ENCODE measurements at places on chromosomes 12 and 14.

DNA sequence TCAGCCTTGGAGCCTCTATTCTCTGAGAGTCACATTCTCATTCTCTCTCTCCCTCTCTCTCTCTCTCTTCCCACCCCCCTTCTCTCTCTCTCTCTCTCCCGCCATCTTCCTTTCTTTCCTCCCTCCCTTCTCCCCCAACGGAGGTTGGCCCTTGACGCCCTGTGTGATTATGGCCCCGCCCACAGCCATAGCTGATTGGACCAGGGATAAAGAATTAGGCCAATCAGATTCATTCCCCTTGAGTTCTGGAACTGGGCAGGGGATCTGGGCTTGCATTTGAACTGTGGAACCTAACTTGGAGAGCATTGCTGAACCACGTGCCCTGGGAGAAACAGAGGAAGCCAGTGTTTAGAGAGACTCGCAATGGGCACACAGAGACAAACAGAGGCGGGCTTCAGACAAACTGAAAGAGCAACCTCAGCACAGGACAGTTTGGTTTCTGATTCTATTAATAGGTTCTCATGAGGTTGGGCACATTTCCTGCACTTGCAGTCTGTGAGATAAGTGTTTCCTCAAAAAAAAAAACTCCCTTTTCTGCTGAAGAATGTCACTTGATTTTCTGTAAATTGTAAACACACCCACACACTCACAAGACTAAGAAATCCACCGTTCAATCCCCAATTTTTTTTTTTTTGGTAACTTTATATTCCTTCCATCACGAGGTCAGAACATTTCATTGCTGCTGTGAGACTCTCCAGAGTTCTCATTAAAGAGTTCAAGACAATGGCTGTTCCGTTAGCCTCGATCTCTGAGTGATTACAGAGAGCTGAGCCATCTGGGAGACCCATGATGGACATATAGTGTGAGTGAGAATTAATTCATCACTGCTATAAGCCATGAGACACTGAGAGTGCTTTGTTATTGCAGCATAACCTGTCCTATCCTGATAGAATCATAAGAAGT lies 3.5 kb upstream of the P2RX7 start:
- peak; percentile 89 for DNase-seq

- DNase-seq = peak; percentile 67
These were observed 6.3 kb downstream of the FLRT2 start for GRCh38 chr14:85535991-85536832.

DNA sequence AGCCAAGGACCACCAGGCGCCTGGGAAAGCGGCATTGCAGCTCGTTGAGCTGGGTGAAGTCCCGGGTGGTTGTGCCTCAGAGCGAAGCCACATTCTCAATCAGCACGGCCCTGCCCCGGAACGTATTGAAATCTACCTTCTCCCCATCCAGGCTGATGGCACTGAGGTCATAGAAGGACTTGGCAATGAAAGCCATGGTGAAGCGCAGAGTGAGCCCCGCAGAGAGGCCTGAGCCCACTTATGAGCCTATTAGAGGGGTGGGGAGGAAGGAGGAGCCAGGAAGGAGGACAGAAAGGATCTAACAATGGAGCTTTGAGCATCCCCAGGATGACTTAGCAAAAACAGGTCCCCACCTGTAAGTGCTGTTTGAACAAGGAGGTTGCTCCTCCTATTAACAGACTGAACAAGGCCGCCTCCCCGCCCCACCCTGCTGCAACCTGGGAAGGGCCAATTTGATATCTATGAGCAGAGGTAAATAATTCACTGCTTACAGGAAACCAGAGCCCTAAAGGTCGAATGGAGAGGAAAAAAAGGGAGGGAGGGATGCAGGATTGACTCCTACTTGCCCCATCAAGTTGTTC lies at the start of gene GPX2:
TSS of gene GPX2 (minus strand) at position 215 of the 581 bp plus-strand sequence. CDS start at position 196, 19 bp downstream.
- no peak for DNase-seq

GRCh38 chr12:119615518-119616475 lies 22.2 kb downstream of the TMEM233 start:
- no peak for DNase-seq

DNA sequence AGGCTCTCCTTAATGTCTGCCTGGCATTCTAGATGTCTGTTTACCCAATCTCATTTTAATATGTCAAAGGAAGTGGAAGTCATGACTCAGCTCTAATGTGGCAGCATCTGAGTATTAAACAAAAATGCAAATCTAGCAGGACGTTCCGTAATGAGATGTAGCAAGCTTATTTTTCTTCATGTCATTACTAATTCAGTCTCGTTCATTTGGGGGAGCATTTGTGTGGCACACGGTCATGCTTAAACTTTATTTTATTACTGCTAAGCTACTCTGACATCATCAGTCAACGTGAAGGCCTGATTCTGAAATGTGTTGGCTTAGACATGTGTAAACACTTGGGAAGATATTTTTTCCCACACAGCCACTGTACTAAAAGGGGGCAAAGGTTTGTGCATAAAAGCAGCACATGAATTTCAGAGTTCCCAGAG lies 326.7 kb upstream of the TMPO start:
- peak; percentile 41 for DNase-seq

- no peak for DNase-seq
These were observed 120.6 kb upstream of the FKBP4 start for GRCh38 chr12:2673966-2674810.

Data from Karpas-422 (cell line).